ENCODE measurements at places on chromosomes 16 and 17. TPM values are rescaled to one million over a fixed set of nuclear protein-coding genes. Genes with fewer than 3 reads are reported as not detected.
A peak's percentile ranks its signal among the peaks of the same experiment; 100 is the strongest.

- no peak for DNase-seq
These were observed 9.4 kb downstream of the SCPEP1 start for GRCh38 chr17:56987283-56987834.

DNA sequence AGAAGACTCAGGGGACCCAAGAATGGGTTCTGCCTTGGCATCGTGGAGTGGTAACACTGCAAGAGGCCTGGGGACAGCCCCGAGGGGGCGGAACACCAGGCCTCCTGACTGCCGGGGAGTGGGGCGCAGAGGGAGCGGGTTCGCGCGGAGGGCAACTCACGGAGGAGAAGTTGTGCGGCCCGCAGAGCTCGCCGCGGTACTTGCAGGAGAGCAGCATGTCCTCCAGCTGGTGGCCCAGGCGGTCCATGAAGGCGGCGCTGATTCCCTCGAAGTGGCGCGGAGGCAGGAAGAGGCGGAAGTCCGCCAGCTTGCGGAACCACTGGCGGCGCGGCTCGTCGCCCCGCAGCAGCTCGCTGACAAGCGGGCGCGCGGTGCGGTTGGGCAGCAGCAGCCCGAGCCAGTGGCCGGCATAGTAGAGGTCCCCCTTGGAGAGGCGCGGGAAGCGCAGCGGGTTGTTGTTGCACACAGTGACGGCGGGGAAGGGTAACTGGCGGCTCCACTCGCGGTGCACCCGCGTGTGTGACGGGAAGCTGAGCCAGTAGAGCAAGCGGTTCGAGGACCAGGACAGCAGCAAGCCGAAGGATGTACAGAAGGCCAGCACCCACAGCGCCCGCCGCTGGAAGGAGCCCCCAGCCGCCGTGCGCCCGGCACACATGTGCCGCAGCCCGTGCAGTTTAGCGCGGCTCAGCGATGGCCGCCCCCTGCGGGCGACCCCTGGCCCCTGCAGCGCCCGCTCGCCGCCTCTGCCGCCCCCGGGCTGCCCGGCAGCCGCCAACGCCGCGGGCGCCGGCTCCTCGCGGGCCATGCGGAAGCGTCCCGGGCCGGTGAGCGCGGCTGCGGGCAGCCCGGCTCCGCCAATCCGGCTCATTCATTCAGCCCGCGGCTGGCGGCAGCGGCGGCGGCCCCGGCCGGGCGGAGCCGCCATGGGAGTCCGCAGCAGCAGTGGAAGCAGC, 1.6 kb downstream of the ASIC2 start:
- no peak for DNase-seq

DNA sequence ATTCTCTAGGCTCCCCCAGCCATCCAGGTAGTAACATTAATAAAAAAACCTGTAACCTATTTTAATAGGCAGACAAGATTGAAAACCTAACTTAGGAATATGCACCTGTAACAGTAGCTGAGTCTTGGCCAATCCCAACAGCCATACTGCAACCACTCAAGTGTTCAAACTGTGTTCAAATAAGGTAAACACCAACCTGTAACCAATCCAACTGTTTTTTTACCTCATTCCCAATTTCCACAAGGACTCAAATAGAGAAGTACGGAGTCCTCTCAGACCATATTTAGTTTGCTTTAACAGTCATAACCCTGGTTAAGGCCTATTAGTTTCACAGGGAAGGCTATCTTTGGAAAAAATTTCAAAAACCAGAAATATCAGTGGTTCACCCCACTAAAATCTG, 40.4 kb upstream of the NOS2 start:
- DNase-seq, result no peak

DNA sequence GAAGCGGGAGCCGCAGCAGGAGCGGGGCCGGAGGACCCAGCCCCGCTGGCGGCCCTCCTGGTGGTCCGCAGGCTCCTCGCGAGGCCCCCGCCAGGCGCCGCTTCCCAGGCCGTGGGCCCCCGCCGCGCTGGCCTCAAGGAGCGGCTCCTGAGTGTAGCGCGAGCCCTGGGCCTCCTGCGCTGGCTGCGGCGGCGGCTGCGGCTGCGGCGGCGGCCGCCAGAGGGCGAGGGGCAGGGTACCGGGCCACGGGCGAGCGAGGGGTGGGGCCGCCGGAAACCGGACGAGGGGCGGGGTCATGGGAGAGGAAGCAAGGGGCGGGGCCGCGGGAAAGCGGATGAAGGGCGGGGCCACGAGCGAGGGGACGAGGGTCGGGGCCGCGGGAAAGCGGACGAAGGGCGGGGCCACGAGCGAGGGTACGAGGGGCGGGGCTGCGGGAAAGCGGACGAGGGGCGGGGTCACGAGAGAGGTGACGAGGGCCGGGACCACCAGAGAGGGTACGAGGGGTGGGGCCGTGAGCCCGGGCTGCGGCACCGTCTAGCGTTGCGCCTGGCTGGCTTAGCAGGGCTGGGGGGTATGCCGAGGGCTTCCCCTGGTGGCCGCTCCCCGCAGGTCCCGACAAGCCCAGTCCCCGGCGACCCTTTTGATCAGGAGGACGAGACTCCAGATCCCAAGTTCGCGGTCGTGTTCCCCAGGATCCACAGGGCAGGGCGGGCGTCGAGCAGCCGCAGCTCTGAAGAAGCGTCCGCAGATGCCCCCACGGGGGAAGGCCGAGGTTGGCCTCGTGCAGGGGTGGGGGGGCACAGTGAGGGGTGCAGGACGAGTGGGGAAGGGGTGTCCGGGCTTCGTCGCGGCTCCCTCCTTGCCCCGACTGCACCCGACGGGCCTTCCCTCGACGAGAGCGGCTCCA, 1.7 kb downstream of the MYO15B start:
- peak; percentile 100 for DNase-seq

DNA sequence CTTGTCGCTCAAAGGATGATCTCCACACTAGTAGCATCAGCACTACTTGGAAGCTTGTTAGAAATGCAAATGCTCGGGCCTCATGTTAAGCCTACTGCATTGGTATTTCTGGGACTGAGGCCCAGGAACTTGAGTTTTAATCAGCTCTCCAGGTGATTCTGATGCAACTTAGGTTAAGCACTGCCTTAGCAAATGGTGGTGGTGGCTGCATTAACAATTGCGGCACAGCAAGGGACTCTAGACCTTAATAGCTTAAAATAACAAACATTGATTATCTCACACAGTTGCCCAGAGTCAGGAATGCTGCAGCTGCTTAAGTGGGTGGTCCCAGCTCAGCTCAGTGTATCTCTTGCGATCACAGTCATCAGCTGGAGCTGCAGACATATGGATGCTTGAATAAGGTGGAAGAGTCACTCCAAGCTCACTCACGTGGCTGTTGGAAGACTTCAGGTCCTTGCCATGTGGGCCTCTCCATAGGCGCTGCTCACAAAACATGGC, 25.8 kb downstream of the HS3ST3A1 start:
- DNase-seq, result no peak

DNA sequence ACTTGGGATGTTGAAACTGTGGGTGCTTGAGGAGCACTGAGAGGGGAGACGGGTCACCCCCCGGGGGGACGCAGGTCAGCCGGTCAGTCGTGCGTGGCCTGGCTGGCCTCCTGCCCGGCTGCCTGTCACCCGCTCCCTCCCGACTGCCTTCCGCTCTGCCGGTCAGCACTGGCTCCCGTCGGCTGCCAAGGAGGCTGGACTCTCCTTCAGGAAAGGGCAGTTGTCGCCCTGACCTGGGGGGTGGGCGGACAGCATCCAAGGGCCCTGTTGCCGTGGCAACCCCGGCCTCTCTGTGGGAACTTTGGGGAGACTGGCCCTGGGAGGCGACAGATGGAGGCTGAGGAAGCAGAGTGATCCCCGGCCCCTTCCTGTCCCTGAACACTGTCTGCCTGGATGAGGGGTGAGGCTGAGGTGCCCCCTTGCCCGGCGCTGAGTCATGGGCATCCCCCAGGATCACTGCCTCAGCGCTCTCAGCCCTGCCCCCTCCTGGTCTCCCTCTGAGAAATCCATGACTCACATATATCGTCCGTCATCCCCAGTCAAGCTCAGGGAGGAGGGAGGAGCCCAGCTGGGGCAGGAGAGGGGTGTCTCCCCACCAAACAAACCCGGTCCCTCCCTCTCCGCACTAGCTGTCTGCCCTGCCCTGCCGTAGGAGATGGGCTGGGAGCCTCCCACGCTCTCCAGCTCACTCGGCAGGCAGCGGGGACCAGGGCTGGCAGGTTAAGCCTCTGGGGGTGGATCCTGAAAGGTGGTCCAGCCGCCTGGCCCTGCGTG, at the start of gene ADGRG1:
Gene ADGRG1 (plus strand): TSS at position 623 of the 774 bp plus-strand sequence. CDS start 21,658 bp downstream, outside the sequence.
- peak; percentile 99 for DNase-seq

DNA sequence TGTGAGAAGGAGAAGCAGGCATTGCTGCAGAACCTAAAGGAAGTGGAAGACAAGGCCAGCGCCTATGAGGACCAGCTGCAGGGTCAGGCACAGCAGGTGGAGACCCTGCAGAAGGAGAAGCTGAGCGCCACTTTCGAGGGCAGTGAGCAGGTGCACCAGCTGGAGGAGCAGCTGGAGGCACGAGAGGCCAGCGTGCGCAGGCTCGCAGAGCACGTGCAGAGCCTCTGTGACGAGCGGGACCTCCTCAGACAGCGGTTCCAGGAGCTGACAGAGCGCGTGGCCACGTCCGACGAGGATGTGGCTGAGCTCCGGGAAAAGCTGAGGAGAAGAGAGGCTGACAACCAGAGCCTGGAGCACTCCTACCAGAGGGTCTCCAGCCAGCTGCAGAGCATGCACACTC, 41.5 kb downstream of the PLD6 start:
- no peak for DNase-seq

DNA sequence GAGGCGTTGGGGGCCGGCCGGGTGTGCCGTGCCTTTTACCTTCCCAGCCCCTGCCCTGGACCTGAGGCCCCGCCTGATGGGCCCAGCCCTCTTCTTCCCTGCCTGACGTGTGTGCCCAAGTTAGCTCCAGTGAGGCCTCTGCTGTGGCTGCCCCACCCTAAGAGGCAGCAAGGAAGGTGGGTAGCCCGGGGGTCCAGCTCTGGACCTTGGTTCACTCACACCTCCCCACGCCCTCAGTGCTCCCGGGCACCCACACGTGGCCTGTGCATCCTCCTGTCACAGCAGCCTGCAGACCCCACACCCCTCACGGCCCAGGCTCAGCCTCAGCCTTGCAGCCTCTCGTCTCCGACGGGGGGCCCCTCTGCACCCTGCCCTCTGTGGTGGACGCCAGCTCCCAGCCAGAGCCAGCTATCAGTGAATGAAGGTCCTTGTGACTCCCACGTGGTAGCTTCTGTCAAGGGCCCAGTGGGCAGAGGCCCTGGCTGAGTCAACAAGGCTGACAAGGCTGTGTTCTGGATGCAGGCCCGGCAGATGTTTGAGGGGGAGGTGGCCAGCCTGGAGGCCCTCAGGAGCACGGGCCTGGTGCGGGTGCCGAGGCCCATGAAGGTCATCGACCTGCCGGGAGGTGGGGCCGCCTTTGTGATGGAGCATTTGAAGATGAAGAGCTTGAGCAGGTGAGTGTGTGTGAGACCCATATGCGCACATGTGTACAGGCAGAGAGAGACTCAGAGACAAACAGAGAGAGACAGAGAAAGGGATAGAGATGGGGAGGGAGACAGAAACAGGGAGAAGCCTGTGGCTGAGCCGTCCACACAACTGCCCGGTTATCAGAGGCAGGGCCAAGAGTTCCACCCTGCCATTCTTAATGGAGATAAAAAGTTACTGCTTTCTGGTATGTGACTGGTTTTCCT, 2.8 kb downstream of the FN3K start:
- peak; percentile 83 for DNase-seq

- no peak for DNase-seq
These were observed 194.7 kb downstream of the SPECC1 start for GRCh38 chr17:20203761-20204263.

GRCh38 chr17:44981221-44981968, 13.3 kb upstream of the C1QL1 start:
- DNase-seq, result no peak

GRCh38 chr16:4836727-4837126, 10.4 kb downstream of the GLYR1 start:
- no peak for DNase-seq

DNA sequence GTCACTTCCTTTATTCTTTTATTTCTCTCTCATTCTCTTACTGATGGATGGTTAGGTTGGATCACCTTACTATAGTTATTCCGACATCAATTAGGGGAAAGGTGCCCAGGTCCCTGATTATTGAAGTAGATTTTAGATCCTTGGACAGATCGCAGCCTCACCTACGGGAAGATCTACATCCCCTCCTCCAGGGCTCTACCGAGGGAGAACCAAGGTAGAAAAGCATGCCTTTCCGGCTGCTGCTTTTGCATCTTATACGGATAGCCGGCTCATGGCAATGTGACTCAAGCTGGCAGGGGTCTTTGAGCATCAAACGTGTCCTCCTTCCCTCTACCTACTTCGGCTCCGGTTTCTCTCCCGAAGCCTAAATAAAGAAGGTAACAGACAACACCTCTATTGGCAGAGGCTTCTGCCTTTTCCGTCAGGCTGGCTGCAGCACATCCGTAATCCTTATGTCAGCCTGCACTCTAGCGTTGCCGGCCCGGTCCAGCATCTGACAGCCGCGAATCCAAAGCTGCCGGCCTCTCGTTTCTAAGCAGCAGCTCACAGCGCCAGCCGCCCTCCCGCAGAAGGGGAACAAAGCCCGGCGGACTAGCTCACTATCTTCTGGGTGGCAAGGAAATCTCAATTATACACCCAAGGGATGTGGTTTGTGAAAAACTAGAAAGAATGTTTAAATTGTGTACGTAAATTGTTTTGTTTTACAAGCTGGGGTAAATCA, 46.9 kb downstream of the IRX6 start:
- peak; percentile 88 for DNase-seq

GRCh38 chr17:55458978-55459377, 37.3 kb upstream of the MMD start:
- DNase-seq, result peak; percentile 82

- DNase-seq, result peak; percentile 19
These were observed 18.4 kb downstream of the GPR179 start for GRCh38 chr17:38325221-38325851.

DNA sequence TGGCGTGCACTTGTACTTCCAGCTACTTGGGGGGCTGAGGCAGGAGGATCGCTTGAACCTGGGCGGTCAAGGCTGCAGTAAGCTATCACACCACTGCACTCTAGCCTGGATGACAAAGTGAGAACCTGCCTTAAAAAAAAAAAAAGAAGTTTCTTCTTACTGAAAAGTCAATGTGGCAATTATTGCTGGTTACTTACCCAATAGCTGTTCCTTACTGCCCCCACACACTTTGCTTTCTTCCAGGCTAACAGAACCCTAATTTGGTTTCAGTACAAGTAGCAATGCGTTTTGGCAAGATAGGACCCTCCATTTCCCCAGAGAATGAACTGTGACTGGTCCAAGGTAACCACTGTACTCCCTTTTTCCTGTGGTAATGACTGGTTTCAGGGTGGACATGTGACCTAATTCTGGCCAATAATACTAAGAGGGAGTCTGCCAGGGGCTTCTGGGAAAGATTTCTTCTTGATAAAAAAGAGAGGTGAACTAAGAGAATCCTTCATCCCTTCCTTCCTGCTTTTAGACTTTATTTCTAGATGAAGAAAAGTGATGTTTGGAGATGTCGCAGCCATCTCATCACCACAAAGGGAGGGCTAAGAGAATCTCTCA, 58.8 kb upstream of the MSI2 start:
- no peak for DNase-seq

GRCh38 chr17:67557921-67558320, 159.8 kb upstream of the NOL11 start:
- DNase-seq, result peak; percentile 44

The SOX9 gene
- total RNA-seq, result 6.5 TPM

The CCL5 gene
- total RNA-seq, result 0.36 TPM

The TRAF7 gene
- 56.1 TPM for total RNA-seq

The TMEM204 gene
- 8.3 TPM for total RNA-seq

The OMG gene
- 0.88 TPM for total RNA-seq

The MED13 gene
- total RNA-seq, result 68.8 TPM

The KRT16 gene
- total RNA-seq, result 5.6 TPM
